ENCODE measurements at places on chromosomes 7 and 10.

DNA sequence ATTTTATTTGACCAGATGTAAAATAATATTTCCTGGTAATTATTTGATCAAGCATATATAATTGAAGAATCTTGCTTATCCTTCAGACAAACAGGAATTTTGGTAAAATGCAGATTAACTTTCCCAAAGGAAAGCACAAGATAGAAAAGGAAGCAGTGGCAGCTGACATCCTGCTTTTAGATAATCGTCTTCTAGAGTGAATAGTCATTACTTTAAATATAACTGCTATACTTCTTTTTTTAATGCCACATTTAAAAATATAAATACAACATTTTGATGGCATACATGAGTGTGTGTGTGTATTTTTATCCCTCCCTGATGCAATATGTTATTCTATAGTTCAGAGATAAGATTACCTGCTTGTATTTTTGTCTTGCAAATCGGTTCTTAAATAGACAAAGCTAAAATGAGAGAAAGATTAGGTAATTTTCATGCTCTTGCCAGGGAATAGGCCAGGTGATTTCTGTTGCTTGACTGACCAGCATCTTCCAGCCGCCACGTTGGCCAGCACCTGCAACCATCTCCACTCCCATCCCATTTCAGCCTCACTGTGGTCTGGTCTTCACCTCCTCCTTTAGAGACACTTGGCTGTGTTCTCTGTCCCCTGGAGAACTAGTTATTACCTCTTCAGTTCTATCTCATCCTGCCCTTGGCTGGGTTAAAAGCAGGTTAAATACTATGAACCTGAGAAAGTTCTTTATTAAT, 58.1 kb downstream of the MDFIC start:
- no peak for DNase-seq

DNA sequence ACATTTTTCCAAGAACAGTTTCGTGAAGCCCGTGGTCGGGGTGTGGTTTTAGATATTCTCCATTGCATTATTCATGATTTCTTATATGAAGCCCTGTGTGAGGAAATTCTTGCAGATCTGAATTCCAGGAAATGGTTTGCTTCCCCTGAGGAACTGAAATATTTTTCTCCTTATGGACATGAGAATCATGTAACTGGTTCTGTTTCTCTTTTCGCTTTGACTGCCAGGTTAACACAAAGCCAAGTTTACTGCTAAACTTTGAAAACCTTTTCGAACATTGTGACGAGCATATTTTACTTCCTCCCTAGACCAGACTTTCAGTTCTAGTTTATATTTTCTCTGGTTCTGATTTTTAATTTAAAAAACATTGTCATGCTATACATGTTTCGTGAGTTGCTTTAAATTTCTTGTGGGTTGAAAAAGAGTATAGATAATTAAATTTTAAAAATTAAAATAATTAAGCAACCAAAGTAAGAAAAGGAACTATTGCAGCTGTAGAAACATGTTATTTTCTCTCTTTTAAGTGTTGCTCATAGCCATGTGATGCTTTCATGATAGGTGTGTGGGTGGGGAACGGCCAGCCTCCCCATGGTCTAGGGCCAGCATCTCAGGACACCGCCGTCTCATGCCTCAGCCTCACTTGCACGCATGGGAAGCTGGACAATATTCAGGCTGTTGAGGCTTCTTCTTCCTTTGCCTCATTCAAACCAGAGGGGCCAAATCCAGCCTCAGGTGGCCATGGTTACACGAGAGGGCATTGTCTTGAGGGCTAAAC, 97.1 kb downstream of the CREB5 start:
- no peak for DNase-seq

GRCh38 chr10:104099269-104099668, 13.6 kb upstream of the COL17A1 start:
- no peak for DNase-seq

- no peak for DNase-seq
Measured at GRCh38 chr10:78630944-78631838, 437.6 kb upstream of the ZMIZ1 start.

- DNase-seq, result no peak
Measured at GRCh38 chr7:90715067-90715466, 118.9 kb downstream of the CDK14 start.

- no peak for DNase-seq
Measured at GRCh38 chr7:151539088-151539671, 19.5 kb upstream of the RHEB start.

DNA sequence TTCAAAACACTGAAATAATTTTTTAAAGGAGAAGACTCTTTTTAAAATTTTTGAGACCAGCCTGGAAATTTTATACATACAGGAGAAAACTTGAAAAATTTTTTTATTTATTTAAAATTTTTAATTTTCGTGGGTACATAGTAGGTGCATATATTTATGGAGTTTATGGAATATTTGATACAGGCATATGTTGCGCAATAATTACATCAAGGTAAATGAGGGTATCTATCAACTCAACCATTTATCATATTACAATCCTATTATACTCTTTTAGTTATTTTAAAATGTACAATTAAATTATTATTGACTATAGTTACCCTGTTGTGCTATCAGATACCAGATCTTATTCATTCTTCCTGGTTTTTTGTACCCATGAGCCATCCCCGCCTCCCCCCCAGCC, 75.1 kb downstream of the AHCYL2 start:
- DNase-seq, result no peak
